ENCODE measurements at places on chromosomes 3 and 15.
A peak's percentile ranks its signal among the peaks of the same experiment; 100 is the strongest.

DNA sequence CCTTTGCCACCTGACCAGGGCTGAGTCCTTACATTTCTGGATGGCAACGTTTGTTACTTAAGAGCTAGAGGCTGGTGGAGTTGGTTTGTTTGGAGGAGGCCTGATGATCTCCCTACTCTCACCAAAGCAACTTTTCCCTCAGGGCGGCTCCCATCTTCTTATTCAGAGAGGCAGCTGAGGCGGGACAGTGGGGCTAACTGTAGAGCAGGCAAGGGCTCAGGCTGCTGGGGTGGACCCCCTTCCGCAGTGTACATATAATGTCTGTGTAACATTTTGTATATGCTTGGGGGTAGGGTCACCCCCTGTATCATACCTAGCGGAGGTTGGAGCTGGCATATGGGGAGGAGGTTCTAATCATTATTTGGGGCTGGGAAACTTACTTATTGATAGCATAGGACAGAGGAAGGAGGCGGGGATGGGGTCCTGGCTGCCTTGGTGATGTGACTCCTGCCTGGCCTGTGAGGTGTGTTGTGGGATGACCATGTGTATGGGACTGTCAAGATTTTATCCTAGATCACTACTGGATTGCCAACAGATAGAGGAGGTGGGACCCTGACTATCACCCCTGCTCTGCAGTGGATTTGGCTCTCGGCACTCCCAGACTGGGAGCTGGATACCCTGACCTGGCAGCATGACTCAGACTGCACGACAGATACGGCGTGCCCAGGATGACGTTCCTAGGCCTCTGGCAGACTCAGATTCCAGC lies 52.5 kb upstream of the UBE2Q2 start:
- DNase-seq = no peak

DNA sequence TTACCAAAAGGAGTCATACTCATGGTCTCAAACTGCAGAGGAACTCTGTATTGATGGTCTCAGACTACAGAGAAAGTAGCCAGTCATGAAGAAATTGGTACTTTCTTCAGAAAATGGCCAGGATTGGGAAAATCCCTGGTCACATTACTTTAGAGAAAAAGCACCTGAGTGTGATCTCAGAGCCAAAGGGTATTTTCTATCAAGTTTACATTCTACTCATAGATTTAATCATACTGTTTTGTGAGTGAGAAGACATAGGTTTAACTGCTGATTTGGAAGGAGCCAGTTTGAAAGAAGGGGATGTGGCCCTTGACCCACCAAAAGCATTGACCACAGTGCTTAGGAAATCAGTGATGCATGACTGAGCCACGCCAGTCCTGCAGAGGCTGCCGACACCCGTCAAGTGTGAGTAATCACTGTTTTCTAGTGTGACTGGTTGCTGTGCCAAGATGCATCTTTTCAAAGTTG lies 203.6 kb downstream of the AKAP13 start:
- no peak for DNase-seq

- no peak for DNase-seq
These were observed 113.0 kb upstream of the MME start for GRCh38 chr3:154967090-154967489.

DNA sequence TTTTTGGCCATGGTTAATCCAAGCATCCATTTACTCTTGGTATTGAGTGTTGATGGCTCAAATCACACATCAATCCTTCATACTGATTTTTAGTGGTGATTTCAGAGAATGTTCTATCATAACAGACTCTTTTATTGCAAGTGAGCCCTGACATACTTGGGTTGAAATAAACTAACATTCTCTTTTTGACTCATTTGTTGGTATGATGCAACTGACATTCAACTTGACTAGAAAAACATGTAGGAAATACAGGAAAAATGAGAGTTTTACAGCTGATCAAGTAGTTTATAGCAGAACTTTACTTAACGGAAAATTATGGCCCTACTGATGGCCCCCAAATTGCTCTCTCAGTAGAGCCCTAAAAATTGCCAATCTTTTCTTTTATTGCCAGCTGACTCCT lies 173.9 kb upstream of the CD96 start:
- DNase-seq = no peak

GRCh38 chr15:62712455-62712839 lies 330.1 kb upstream of the TPM1 start:
- DNase-seq = no peak

- no peak for DNase-seq
These were observed 104.5 kb downstream of the IL20RB start for GRCh38 chr3:137062250-137062649.

DNA sequence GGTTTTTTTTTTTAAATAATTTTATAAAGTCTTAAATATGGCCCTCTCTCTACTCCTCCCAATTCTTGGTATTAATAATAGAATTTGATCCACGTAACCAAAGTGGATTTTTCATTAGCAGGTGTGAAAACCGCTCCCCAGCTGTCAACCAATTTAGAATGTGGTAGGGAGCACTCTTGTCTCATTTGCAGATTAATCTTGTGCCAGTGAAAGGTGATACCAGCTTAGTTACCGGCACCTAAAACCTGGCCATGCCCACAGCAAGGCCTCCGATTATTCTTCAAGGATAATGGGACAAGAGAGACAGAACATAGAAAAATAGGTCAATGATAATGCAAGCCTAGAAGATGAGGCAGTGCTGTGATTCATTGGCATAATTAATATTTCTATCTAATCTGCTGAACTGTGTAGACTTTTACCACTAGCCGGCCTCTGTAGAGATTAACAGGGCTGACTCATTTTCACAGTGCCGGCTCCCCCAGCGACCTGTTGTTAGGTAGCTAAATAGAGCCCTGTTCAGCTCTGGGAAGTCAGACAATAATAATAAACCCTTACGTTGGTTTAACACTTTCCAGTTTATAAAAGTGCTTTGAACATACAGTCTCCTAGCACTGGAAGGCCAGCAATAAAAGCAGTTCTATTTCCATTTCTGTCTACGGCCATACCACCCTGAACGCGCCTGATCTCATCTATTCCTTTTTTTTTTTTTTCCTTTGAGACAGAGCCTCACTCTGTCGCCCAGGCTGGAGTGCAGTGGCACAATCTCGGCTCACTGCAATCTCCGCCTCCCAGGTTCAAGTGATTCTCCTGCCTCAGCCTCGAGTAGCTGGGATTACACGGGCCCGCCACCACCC lies 102.9 kb downstream of the SHQ1 start:
- no peak for DNase-seq

DNA sequence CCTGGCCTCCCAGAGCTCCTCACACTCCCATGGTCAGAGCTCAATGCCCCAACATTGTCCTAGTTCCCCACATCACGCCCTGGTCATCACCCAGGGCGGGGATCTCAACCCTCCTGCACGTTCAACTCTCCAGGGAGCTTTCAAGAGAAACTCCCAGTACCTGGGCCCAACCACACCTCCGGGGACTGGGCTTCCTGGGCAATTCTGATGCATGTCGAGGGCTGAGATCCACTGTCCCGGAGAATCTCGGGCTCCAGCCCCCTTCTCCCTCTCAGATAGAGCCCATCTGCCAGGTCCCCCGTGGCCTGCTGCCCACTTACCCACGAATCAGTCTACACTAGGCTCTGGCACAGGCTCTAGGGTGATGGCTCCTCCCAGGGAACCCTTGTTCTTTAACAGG lies 39.2 kb downstream of the UMPS start:
- no peak for DNase-seq

DNA sequence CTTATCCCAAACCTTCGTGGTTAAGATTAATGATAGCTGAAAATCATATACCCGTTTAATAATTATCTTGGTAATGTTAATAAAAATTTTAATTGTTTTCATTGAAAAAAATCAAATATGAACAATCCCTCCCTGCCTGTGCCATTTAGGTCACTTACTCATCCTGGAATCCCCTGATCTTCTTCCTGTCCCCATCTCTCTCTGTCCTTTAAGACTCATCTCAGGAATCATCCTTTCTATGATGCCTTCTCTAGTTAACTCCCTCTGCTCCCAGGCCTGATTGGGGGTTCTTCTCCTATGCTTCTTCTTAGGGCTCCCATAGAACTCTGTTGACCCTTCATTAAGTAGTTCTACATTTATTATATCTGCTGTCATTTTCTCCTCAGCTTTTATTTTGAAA lies 91.6 kb downstream of the MBNL1 start:
- DNase-seq = no peak

DNA sequence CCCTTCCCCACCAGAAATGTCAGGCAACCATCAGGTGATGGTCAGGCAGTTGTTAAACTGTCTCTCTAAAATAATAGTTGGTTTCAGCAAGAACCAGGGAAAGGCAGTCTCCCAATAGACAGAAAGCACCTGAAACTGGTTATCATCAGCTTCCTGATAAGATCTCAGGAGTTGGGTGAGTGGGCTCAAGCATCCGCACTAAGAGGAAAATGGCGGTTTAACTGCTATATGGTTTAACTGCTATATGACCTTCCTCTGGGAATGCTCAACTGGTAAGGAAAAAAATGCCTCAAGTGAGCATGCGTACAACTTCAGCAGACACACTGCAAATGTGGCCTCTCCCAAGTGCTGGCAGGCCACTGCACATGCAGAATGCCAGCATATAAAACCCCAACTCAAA lies 240.8 kb upstream of the CMC1 start:
- DNase-seq = no peak

DNA sequence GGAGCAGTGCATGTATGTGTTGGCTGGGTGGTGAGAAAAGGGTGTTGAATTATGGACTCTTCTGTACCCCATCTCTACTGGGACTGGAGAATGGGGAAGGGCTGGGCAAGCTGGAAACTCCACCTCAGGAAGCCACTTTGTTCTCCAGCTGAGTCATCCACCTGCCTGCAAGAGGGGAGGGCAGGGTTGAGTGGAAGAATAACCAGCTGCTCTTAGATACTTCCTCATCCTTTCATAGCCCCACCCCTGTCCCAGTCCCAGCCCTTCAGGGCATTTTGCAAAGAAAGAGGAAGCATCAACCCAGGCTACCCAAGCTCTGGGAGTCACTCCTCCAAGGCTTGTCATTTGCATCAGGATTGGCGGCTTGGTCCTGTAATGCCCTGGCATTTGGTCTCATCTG lies 33.1 kb downstream of the RAB11A start:
- DNase-seq = peak; percentile 89

- DNase-seq = no peak
These were observed 452.1 kb upstream of the PPP2R3A start for GRCh38 chr3:135513106-135514059.

- no peak for DNase-seq
These were observed 14.4 kb downstream of the HES1 start for GRCh38 chr3:194150252-194150934.

DNA sequence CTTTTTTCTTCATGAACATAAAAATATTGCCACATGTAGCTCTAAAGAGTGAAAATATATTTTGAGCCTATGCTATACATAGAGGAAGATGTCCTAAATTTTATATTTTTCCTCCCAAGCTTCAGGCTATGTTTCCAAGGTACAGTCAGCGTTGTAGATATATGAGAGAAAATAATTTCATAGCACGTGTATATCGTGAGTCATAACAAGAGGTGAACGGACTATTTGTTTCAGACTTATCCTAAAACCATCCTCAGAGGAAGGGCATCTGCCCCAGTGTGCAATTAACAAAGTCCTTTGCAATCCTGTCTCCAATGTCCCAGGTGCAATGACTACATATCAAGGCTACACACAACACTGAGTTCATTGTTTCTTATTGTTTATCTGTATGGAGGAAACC lies 177.3 kb upstream of the ARRDC4 start:
- DNase-seq = no peak

DNA sequence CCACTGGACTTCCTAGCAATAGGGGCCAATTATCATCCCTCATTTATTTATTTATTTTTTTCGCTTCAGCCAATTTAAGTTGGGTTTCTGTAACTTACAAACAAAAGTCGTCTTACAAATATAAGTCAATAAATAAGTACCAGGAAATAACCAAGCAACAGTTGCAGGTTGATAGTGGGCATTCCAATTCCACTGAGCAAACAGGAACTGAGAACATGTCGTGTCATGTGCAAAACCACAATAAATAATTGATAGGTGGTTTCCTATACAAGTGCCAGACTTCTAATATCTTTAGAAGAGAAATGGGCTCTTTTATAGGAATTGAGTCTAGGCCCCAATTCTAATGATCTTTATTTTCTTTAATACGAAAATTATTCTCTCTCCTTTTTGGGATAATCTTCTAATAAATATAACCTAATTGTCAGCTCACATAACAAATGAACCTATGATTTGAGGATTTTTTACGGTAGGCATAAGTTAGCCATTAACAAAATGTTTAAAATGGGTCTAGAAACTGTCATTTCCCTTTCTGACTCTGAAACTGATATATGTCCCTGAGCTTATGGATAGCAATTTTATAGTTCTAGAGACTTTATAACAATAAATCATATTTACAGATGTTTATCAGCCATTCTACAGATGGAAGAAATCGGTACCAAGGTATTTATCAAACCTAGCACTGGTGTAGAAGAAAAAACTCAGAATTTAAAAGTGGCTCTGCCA lies 571.8 kb downstream of the FOXP1 start:
- no peak for DNase-seq

DNA sequence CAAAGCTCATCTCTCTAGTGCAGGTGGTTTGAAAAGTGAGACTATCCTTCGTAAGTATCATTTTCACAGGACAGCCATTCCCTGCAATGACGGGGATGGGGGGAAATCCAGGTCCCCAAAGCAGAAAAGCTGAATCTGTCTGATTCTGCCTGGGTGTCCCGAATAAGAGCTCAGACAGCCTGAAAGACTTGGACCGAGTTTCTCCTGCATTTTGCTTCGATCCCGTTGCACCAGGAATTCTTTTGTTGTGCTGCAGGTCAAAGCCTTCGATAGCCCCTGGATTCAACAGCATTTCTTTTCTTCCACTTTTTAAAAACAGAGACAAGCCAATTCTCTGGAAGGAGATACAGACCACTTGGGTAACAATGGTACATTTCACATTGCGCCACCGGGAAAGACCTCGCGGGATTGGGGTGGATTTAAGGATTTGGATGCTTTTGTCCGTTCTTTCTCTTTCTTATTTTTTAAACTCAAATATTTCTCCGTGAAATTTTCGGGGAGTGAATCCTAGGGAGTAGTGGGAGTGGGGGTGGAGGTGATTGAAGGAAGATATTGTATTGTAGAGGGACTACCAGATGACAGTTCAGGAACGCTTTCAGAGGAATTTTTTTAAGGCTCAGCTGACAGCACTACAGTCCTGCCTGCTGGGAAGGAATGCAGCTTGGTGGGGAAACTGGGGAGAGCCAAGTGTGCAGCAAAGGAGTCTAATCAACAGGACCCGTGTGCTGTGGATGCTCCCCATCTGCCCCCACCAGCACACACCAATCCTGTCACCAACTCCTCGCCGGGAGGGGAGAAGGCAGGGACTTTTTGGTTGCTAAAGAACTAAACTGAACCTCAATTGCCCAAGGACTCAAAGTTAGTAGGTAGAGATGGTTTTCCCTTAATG lies 2.6 kb downstream of the SLITRK3 start:
- no peak for DNase-seq

DNA sequence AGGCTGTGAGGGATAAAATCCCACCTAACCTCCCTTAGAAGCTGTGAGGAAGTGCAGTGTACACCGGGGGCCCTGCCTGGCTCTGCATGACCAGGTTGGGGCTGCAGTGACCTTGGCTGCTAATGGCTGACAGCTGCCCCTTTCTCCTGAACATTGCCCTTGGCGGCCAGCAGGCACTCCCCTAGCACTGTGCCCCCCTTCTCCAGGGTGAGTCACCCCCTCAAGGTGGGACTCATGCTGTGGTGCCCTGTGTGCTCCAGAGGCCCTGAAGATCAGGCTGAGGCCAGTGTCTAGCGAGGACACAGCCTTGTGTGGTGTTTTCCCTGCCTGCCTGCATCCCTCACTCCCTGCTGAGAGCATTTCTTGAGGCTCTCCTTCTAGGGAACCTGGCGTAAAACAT lies 21.0 kb upstream of the FGD5 start:
- DNase-seq = peak; percentile 66

All from cardiac septum (tissue), 1 donor.